Fibroblast of skin of back (primary cell): ENCODE measurements at places on chromosomes 12 and 14.

DNA sequence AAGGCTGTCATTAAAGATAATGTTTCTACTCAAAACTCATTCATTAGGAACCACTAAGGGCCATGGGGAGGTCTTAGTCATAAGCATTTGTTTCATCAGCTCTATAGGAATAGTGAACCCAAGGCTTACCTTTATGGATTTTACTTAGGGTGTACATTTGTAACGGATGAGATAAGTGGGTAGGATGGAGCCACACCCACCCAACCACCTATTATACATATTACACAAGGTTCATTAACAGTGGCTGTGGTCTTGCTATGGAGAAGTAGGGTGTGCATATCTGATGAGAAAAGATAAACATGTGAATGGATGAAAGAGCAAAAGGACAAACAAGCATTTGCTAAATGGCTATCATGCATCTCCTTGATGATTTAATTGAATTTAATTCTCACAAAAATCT is 39.6 kb upstream of the ITPR2 start:
- no peak for DNase-seq

GRCh38 chr14:36664322-36665193 is 2.9 kb downstream of the PAX9 start:
- no peak for DNase-seq

DNA sequence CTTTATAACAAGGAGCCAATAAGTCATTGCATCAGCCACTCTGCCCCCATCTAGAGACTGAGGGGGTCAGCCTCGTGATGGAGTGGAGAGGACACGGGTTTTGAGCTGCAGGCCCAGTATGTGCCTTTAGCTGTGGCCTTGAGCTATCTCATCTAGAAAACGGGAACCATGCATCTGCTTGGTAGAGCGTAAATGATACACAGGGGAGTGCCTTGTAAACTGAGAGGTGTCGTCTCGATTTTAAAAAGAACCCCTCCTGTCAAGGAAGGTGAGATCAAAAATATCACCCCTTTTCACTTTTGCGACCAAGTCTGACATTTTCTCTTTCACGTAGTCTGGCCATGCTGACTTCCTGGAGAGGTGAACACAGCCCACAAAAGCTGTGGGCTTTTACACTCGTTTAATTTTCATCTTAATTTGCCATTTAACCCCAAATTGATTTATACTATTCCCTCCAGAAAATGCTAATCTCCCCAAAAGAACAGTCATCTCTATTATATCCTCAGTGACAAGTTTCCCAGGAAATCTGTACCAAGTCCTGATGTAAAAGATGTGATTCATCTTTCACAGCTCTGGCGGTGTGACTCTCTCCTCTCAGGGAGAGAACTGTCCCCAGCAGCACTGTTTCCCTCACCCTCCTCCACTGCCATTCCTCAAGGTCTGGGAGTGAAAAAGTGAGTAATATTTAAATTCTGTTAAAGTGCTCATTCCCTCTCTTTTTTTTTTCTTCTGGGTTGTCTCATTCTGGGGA is 30.6 kb downstream of the VCPKMT start:
- DNase-seq: peak; percentile 93

DNA sequence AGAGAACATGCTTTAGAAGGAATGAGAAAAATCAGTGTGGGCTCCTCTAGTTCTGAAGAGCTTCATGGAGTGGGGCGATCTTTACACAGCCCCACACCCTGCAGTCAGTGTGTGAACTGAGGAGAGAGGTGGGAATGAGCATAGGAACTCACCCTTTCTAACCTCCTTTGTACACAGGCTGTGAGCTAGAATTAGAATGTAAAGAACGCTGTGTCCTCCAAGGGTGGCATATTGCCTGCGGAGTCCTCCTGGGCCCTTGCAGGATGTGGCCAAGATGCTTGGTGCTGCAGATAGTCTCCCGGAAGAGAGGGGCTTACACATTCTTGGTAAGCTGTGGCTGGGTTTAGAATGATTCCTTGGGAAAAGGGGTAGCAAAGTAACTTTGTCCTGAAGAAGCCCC is 43.9 kb downstream of the NINJ2 start:
- DNase-seq: no peak

GRCh38 chr14:30748343-30748742 is 126.0 kb upstream of the COCH start:
- no peak for DNase-seq

GRCh38 chr12:113055594-113056380 is 743 bp upstream of the DTX1 start:
- DNase-seq: no peak

- DNase-seq: no peak
These were observed 51.4 kb downstream of the FBXW8 start for GRCh38 chr12:116962197-116962596.

GRCh38 chr12:50066402-50066801 is 9.0 kb downstream of the ASIC1 start:
- peak; percentile 97 for DNase-seq

- no peak for DNase-seq
These were observed 15.1 kb downstream of the EPYC start for GRCh38 chr12:90989686-90990111.

- DNase-seq: no peak
These were observed 392.5 kb upstream of the RGS6 start for GRCh38 chr14:71539650-71540285.

- peak; percentile 42 for DNase-seq
These were observed 36.8 kb upstream of the TUBA1A start for GRCh38 chr12:49225576-49226166.

DNA sequence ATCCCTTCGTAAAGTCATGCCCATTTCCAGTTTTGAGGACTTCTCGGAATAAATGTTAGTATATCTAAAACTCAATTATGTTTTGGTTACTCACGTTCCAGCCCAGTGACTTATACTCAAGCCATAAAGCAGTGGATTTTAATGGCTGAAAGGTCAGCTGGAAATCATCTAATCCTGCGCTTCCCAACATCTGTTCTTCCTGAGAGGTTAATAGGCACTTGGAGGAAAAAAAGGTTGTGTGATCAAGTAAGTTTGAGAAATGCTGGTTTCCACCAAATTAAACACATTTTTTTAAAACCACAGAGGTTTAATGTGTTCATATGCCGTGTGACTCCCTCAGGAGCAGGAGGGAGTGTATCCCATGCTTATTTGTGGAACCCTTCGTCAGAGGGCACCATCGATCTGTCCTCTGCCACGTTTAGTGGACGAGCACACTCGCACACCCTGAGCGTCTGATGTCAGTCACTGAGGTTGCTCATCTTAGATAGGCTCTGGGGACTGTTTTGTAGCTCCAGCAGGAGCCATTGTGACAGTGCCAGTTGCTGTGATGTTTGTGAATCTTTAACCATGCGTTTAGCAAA is 41.4 kb downstream of the FBXL14 start:
- DNase-seq: peak; percentile 12

DNA sequence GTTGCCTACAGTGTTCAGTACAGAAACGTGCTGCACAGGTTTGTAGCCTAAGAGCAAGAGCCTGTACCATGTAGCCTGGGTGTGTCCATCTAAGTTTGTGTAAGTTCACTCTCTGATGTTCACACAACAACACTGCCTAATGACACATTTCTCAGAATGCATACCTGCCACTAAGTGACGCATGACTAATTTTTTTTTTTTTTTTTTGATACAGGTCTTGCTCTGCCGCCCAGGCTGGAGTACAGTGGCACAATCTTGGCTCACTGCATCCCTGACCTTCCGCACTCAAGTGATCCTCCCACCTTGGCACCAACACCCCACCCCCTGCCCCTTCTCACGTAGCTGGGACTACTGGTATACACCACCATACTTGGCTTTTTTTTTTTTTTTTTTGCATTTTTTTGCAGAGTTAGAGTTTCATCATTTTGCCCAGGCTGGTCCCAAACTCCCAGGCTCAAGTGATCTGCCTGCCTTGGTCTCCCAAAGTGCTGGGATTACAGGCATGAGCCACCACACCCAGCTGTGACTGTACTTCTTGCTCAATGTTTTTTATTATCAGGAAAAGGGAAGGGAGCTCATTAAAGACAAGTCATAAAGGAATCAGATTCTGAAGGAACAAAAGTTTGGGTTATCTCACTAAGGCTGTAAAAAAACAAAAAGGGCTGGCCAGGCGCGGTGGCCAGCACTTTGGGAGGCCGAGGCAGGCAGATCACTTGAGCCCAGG is 10.0 kb upstream of the CDC42BPB start:
- DNase-seq: peak; percentile 38

DNA sequence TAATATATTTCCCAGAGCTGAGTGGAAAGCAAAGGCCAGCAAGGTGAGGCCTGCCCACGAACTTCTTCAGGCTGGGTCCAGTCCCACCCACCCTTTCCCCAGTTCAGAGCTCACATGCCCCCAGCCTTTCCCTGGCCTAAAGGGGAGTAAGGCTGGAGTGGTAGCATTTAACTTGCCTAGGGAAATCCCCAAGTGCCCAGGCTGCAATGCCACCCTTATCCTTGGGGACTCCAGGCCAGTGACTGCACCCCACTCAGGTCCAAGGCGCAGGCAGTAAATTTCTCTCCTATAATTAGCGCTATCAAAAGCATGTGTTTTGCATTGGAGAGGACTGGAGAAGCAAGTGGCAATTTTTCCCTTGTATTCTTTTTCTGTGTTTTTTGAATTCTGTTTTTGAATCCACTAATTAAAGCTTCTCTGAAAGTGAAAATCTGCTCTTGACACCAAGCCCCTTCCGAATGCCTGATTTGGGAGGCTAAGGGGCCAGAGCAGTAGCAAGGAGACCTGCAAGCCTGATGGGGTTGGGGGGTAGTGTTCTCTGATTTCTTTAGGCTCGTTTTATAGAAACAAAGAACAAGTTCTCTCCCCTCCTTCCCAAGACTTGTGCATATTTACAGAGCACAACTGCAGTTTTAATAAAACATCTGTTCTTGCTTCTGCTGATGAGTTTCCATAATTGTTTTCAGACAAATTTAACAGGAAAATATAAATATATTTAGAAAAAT is 3.5 kb upstream of the HOXC6 start:
- DNase-seq: no peak

DNA sequence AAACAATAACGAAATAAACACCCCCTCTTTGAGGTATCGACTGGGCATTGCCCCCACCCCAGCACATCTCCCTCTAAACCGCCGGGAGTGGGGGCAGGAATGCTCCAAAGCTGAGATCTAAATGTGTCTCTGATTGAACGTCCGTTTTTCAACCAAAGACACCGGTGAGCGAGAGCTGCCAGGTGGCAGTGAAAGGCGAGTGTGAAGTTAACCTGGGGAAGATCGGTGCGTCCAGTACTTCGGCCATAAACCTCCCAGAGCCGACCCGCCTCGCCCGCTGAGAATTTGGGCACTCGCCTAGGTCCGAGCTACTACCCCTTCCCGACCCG is 625 bp downstream of the ANGEL1 start:
- DNase-seq: no peak

DNA sequence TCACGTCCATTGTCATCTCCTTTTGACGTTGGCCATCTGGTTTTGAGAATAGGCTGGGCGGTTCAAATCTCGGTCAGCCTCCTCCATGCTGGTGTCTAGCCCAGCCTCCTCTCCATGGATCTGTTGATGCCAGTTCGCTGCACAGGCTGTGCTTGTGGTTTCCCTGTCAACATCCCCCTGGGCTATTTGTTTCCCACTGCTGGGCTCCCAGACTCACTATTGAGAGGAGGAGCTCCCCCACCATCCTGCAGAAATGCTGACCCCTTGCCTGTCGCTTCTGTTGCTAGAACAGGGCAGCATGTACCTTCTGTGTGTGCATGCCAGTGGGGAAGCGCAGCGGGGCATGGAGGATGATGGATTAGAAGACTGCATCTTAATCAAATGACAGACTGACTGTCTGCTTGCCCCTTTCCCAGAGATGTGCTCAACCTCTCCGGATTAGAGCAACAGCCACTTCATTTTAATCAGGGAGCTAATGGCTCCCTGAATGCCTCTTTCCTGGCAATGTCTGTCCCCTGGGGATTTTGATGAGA is 170.5 kb downstream of the TSPAN9 start:
- no peak for DNase-seq

DNA sequence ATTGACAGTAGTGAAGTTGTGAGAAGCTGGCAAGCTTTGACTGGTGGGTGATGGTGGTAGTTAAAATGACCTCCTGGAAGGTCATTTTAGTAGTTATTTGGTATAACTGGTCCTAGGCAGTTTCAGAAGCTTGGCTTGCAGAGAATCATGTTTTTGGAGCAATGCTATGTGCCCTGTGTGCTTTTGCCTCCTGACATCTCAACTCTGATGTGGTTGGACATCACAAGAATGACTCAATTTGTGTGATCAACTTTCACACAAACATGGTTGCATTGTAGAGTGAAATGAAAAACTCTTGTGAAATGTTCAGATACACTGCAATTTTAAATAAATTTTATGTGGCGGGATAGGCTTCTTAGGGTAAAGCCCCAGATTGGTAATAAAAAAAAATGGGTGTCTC is 8.3 kb upstream of the ABCD2 start:
- no peak for DNase-seq

GRCh38 chr12:14201291-14201690 is 164.2 kb upstream of the ATF7IP start:
- DNase-seq: no peak

GRCh38 chr14:21054123-21054767 is 3.4 kb upstream of the RNASE8 start:
- no peak for DNase-seq

DNA sequence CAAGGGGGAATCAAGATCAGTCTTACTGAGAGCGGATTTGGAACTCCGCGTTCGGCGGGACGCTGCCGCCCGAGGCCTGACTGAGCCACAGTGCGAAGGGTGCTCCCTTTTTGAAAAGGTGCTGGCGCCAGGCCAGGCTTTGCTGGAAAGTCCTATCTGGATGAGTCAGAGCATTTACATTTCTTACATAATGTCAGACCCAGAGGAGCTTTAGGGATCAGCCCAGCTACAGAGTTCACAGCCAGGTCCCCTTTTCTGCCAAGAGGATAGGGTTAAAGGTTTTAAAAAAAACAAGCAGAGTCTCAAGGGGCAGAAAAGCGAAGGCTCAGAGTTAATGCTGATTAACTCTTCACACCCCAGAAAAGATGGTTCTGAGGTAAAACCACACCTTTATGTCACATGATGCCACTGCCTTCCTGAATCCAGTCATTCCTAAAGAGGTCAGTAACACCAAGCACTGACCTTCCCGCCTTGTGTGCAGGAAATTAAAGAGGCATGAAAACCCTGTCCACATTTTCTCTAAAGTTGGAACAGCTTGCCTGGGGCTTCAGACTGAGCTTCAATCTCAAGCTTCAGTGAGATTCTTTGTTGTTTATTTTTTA is 11.7 kb upstream of the FBXL14 start:
- peak; percentile 88 for DNase-seq

- peak; percentile 52 for DNase-seq
These were observed 910 bp upstream of the SRP54 start for GRCh38 chr14:34981743-34982420.

DNA sequence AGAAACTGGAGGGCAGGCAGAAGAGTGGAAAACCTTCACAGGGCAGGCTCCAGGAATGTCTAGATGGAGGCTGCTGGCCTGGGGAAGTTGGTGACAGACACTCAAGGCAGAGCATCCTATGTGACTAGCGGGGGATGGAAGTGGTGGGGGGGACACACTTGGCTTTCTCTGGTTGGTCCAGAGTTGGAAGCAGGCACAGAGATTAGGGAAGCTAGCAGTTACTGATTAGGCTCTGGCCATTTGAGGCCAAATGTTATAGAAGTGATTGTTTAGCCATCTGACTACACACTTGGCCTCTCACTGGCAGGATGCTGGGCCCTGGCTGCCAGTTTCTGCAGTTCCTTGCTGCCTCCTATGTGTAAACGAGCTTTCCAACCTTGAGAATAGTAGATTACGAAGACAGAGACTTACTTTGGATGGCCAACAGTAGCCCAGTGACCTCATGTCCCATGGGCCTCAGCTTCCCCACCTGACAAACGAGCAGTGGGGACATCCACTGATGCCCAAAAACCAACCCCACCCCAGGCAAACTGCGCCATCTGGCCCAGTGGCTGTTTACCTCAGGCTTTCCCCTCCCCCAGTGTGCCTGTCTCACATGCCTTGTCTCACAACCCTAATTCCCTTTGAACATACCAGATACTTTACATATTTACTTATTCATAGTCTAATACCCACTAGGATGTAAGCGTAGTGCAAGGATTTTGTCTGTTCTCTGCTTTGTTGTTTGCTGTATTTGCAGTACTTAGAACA is 102.7 kb downstream of the PAPLN start:
- no peak for DNase-seq
